ENCODE measurements at places on chromosomes 6 and 20.
A peak's percentile ranks its signal among the peaks of the same experiment; 100 is the strongest.

- no peak for DNase-seq
Measured at GRCh38 chr20:49685809-49686208, 27.9 kb downstream of the B4GALT5 start.

- DNase-seq = no peak
Measured at GRCh38 chr6:164107297-164107995, 692.9 kb downstream of the QKI start.

DNA sequence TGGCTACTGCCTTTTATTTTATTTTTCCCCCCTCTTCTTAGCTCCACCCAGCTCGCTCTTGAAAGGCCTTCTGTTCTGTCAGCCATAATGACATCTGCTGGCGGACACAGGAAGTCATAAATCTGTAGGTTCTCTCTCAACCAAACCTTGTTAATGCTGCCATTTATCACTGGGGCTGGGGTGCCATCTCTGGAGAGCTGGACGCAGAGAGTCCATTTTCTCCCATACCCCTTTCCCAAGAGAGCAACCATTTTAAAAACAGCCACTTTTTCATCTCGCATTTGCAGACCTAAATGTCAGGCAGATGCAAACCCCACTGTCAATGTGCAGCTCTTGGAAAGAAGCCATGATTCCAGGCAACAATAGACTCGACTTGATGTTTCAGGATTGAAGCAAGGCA lies 13.0 kb upstream of the TSHZ2 start:
- no peak for DNase-seq

DNA sequence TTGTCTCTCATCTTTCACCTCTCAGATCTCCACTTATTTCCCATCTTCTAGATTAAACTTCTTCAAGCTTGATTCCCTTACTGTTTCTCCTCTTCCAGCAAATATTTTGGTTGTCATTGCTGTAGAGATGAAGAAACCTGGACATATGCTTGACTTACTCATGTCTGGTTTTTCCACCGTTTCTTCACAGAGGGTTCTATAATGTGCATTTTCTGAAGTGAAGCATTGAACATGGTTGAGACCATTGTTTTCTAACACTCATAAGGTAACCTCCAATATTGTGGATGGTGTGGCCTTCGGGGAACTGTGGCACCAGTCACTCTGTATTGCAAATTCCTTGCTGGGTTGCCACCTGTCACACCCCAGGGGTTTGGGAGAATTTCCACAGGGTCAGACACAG lies 237.2 kb downstream of the PLCB1 start:
- DNase-seq = no peak

GRCh38 chr6:166779963-166780683 lies 153.1 kb upstream of the RPS6KA2 start:
- DNase-seq = no peak

DNA sequence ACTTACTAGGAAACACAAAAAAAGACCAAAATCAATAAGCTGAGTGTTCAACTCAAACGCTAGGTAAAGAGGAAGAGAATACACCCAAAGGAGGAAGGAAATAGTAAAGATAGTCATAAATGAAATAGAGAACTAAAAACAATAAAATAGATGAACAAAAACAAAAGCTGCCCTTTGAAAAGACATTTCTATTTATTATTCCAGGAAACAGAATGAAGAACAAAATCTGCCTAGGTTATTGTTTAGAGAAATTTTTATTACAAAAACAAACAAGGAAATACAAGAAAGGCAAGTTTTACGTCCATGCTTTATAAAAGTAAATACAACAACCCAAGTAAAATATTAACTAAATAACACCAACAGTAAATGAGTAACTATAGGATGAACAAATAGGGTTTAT lies 20.1 kb downstream of the HLA-DMB start:
- DNase-seq = no peak

GRCh38 chr20:52665441-52665840 lies 306.7 kb upstream of the TSHZ2 start:
- DNase-seq = no peak

GRCh38 chr6:55604021-55604420 lies 25.0 kb upstream of the HMGCLL1 start:
- DNase-seq = no peak

GRCh38 chr6:145809211-145809610 lies 5.4 kb downstream of the FBXO30 start:
- DNase-seq = no peak

- DNase-seq = no peak
Measured at GRCh38 chr20:46269372-46269771, 38.9 kb downstream of the CDH22 start.

- DNase-seq = no peak
Measured at GRCh38 chr6:137550535-137550934, 56.3 kb upstream of the OLIG3 start.

DNA sequence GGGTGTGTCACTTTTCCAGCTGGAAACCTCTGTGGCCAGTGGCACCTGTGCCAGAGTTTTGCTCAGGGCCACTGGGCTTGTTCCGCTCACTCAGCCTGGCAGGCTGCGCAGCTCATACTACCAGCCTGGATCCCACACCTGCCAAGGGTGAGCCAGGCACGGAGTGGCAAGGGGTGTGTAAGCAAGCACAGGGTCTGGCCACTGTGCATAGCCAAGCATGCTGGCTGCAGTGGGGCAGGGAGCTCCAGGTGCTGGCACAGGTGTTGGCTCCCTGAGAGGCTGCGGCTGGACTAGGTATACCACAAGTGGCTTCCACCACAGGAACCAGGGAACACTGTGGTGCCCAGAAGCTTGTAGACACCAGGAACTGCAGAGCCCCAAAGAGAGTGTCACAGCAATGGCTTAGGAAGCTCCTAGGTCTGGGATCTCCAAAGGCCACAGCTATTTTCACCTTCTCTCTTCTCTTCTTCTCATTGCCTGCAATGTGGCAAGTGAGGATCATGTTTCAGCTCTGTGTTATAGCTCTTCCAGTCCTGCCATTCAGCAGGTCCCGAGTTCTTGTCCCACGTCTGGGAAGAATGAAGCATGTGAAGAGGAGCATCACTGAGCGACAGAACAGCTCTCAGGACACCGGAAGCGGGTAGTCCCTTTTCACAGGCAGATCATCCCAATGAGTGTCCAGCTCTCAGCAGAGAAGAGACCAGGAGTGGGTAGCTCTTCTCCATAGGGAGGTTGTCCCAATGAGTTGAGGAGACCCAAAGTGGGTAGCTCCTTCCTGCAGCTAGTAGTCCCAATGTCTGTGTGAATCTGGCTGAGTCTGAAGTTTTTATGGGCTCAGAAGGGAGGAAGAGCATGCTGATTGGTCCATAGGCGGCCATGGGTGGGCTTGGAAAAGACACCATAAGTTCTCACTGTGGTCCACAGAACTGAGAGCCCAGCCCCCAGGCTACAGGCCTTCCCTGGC lies 41.3 kb downstream of the WASF1 start:
- DNase-seq = no peak

GRCh38 chr6:149450679-149451375 lies 34.0 kb downstream of the ZC3H12D start:
- DNase-seq = no peak

- DNase-seq = no peak
Measured at GRCh38 chr20:47669927-47670890, 115.1 kb downstream of the SULF2 start.

- DNase-seq = no peak
Measured at GRCh38 chr20:43472671-43473380, 15.1 kb downstream of the SRSF6 start.

- no peak for DNase-seq
Measured at GRCh38 chr6:83417880-83418663, 12.8 kb downstream of the ME1 start.

DNA sequence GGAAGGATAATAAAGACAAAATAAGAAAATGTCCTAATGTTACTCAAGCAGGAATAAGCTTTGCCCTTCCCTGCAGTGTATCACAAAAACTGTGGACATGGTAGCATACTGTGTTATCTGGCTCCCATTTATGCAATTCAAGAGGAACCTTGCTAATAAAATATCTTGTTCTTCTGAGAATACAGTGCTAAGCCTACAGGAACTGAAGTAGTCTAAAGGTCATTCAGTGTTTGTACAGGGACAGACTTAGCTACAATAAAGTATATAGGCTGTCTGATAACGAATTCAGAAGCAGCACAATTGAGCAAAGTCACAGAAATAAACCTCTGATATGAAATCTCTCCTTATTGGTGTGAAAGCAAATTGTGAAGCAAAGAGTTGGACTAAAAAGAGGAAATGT lies 59.6 kb upstream of the SDHAF4 start:
- no peak for DNase-seq

DNA sequence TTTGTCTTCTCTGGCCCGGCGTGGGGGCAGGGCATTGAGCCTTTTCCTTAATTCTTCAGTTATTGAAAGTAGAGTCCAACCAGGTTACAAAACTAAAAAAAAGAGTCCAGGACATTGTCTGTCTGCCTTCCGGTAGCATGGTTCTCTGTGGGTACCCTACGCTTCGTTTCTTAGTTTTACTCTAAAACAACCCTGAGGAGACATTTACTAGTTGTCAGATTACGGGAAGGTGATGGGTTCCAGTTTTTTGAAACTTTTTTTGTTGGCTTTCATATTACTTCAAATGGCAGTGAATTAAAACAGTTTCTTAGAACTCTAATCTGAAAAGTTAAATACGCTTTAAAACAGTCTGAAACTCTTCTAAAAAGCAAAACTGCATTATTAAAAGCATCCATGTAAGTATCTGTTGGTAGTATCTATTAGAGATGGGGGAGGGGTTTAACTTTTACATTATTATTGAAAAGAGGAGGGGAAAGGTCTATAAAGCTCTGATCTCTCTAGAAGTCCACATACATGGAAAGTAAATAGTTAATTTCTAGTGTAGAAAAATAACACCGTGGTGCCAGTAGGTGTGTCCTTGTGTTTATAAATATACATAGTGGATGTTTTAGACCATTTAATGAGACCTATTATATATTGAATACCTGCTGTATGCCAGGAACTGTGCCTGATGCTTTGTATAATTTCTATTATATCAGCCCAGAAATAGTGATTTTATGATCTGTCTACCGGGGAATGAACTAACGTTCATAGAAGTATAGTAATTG lies 2.2 kb downstream of the BICRAL start:
- DNase-seq = no peak

DNA sequence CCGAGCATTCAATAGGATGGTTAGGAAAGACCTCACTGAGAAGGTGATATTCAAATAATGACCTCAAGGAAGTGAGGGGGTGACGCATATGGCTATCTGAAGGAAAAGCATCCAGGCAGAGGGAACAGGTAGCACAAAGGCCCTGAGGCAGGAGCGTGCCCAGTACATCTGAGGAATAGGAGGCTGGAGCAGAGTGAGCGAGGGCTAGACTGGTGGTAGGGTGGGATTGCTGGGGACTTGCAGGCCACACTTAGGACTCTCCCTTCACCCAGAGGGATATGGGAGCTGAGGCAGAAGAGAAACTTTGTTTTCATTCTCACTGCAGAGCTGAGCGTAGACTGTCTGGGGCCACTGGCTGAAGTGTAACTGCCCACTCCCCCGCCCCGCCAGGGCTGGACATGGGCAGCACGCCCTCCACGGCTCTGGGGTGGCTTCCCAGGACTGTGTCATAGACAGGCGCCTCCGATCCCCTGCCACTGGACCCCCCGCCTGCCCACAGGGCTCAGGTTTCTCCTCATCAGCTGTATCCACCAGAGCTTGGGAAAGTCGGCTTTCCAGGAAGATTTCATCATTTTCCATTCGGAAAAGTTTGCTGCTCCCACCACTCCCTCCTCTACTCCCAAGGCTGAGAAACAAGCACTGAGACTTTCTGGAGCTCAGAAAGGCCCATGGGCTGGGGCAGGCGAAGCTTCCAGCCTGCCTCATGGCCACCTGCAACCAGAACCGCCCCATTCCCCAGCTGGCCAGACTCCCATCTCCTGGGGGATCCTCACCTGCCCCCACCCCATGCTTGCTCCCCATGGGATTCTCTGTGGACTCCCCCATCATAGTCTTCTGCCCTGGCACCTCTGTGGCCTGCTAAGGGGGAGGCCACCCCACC lies 142.6 kb downstream of the MRPL14 start:
- DNase-seq = peak; percentile 40

- no peak for DNase-seq
Measured at GRCh38 chr6:114167583-114168576, 174.9 kb downstream of the HS3ST5 start.

GRCh38 chr6:31354158-31354863 lies 2.7 kb downstream of the HLA-B start:
- DNase-seq = no peak

DNA sequence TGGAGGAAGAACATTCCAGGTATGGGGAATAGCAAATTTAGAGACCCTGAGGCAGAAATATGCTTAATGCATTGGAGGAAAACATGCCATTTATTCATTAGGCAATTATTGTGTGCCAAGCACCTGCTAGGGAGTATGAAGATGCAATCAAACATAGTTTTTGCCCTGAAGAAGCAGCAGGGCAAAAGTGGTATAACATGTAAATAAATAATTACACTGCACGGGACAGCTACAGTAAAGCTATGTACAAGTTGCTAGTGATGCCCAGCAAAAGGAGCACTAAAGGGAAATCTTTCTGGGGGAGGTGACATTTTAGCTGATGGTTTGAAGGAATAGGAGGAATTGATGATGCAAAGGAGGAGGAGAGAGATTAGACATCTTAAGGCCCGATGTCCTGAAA lies 624 bp upstream of the TJAP1 start:
- DNase-seq = no peak

- DNase-seq = no peak
Measured at GRCh38 chr20:37970856-37971245, 62.4 kb downstream of the TTI1 start.

GRCh38 chr20:14295238-14295637 lies 42.2 kb downstream of the FLRT3 start:
- no peak for DNase-seq

- DNase-seq = no peak
Measured at GRCh38 chr6:15207923-15208322, 37.9 kb upstream of the JARID2 start.

- DNase-seq = no peak
Measured at GRCh38 chr6:24836109-24836508, 37.4 kb upstream of the ARMH2 start.

DNA sequence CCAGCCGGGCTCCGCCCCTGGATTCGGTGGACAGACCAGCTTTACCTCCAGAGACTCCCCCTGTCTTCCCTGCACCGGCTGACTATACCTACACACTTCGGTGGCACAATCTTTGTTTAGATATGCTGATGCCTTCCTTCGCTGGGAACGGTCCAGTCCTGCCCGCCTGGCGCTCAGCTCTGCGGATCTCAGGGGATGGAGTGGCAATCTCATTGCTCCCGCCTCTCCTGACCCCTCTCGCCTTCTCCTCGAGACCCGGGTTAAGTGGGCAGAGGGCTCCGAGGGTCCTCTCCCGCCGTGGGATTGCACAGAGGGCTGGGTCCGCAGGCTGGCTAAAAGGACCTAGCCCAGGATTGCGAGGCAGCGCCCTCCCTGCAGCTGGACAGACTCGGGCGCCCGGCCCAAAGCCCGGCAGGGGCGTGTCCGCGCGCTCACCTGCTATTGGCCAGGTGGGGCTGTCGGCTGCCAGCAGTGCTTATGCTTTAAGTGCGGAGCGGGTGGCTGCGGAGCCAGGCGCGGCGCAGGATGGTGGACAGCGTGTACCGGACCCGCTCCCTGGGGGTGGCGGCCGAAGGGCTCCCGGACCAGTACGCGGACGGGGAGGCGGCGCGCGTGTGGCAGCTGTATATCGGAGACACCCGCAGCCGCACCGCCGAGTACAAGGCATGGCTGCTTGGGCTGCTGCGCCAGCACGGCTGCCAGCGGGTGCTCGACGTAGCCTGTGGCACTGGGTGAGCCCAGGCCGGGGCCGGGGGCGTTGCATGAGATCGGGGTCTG lies at the start of gene GNMT:
GNMT (plus strand) TSS at position 512 of the 777 bp plus-strand sequence; CDS start at position 526, 14 bp downstream.
- no peak for DNase-seq
